Tongue (tissue), 3 donors: ENCODE measurements at places on chromosomes 1 and 21. TPM values are rescaled to one million over a fixed set of nuclear protein-coding genes. Genes with fewer than 3 reads are reported as not detected.

Gene ARMH1
- total RNA-seq: 1.6 TPM

Gene PTGER3
- 3.4 TPM for total RNA-seq

Gene ARHGEF11
- total RNA-seq: 27.7 TPM

Gene SERPINC1
- total RNA-seq: not detected

Gene CLCA2
- 12.7 TPM for total RNA-seq

Gene S100A6
- total RNA-seq: 103 TPM

Gene FCRL6
- not detected for total RNA-seq

Gene RRAGC
- 28.0 TPM for total RNA-seq

Gene KISS1
- total RNA-seq: not detected

Gene AGBL4
- not detected for total RNA-seq

Gene KCNK1
- 2.7 TPM for total RNA-seq

Gene TTC39A
- total RNA-seq: 1.7 TPM

Gene UQCRHL
- total RNA-seq: 1.1 TPM

Gene SPRR1B
- 1.3 TPM for total RNA-seq

Gene IFNAR1
- total RNA-seq: 30.5 TPM

Gene ZNF648
- total RNA-seq: 0.51 TPM

Gene DNAH14
- 20.2 TPM for total RNA-seq

Gene DISC1
- 24.3 TPM for total RNA-seq

Gene LCE1E
- not detected for total RNA-seq

Gene DCAF8
- total RNA-seq: 113 TPM

Gene KCNJ6
- total RNA-seq: 0.82 TPM

Gene COL24A1
- total RNA-seq: 4.9 TPM

Gene SYT6
- total RNA-seq: 0.10 TPM

Gene MRPL9
- total RNA-seq: 62.1 TPM

Gene TTC22
- 8.7 TPM for total RNA-seq

Gene NTMT2
- not detected for total RNA-seq

Gene RASSF5
- 12.8 TPM for total RNA-seq

Gene FGR
- 6.6 TPM for total RNA-seq

Gene CDC42BPA
- 75.0 TPM for total RNA-seq

Gene MYBPHL
- total RNA-seq: not detected

Gene GPATCH3
- total RNA-seq: 10.5 TPM

Gene COL9A2
- total RNA-seq: 6.5 TPM
